Activated CD4-positive, alpha-beta T cell treated with anti-CD3 and anti-CD28 coated beads, Interleukin-2, amount 50 U/mL, for 1 hour (primary cell): ENCODE measurements at places on chromosomes 3 and 15.

DNA sequence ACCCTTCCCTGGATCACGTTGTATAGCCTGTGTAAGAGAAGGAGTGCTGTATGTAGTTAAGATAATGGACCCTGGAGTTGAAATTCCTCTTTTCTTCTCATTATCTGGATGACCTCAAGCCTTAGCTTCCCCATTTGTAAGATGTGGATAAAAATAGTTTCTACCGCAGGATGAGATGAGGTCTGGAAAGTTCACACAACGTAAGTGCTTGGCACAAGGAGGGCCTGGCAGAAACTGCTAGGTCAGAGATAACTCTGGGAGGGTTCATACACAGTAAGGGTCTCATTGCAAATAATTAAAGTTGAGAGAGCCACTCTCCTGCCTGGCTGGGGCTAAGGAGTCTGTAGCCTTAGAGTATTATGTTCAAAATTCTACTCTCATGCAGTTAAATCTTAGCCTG, 214.4 kb downstream of the LRTM1 start:
- no peak for DNase-seq

DNA sequence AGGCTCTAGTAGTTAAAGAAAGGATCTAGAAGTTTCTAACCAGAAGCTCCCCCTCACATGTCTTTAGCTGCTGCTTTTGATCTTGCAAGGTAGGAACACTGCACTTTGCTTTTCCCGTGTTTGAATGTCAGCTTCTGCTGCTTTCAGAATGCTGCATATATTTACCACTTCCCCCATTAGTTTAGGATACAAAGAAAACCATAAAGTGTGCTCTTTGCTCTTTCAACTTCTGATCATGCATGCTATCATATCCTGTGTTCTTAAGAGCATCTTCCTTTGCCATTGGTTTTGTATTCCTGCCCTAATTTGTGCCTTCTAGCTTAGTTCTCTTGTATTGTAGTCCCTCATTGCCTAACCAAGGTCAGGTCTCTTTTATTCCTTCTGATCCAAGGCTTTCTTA, 43.3 kb downstream of the ZNF609 start:
- no peak for DNase-seq

- no peak for DNase-seq
Measured at GRCh38 chr3:115635406-115635805, 12.1 kb downstream of the GAP43 start.

DNA sequence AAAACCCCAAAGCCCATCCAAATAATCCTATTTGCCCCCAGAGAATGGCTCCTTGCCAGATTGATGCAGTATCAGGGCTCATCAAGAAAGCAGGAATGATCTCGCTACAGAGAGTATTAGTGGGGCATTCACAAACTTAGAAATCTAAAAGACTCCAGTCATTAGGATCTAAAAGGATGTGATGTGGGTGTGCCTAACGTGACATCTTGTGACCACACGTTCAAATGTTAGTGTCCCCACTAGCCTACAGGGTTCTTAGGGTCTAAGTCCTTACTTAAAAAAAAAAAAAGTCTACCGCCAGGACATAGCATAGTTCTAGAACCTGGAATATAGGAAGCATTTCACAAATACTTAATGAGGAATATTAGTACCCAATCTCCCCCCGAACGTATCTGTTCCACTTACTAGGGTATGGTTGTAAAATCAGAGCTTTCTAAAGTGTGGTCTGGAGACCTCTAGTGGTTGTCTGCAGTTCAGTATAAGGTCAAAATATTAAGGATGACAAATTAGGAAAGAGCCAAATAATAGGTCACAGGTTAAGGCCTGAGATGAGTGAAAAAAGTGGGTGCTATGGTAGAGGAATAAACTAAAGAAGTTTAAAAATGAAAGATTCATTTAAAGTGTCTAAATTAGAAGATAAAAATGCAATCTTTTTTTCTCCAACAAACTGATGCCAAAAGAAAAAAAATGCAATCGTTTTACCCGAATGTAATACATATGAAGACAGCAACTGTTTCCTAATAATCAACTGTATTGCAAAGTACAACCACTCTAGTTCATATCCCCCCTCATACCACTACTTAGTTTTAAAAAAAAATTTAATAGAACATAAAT, 4.2 kb upstream of the CHRM5 start:
- no peak for DNase-seq

DNA sequence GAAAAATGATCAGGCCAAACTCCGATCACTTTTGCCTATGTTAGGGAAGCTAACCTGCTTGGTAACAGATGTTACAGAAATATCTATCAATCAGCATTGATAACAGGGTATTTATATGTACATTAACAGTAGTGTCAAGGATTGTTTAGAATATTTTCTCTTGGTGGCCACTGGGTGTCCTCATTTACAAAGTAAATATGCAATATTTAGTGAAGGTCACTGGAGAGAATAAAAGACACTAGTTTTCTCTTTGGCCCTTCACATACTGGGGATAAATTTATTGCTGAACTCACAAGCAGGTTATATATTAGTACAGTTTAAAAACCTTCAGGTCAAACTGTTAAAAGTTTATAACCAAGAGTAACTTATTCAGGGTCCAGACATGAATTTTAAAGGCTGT, 69.0 kb downstream of the TIGIT start:
- DNase-seq = no peak

GRCh38 chr3:45548681-45549075, 45.9 kb upstream of the LIMD1 start:
- DNase-seq = no peak

GRCh38 chr3:1404270-1404962, 311.6 kb downstream of the CNTN6 start:
- no peak for DNase-seq

DNA sequence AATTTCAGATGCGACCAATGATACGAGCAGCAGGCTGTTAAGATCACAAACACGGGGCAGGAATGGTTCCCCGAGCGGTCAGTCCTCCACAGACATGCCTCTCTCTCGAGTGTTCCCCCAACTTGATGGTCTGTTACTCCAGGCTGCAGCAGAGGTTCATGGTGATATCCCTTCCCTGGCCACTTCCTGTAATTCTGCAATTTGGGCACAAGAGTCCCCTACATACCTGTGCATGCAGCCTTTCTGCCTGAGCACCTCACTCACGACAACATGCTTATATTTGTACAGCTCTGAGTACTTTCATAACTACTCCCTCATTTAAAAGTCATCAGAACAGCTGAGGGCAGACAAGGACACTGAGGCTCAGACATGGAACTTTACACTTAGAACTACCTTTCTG, 408.1 kb upstream of the NR2F2 start:
- no peak for DNase-seq

- peak; percentile 61 for DNase-seq
Measured at GRCh38 chr3:71444028-71444860, 139.3 kb downstream of the FOXP1 start.

GRCh38 chr15:41331833-41332193, 578 bp downstream of the OIP5 start:
- no peak for DNase-seq

GRCh38 chr3:48591436-48591835, 3.7 kb downstream of the COL7A1 start:
- DNase-seq = no peak

DNA sequence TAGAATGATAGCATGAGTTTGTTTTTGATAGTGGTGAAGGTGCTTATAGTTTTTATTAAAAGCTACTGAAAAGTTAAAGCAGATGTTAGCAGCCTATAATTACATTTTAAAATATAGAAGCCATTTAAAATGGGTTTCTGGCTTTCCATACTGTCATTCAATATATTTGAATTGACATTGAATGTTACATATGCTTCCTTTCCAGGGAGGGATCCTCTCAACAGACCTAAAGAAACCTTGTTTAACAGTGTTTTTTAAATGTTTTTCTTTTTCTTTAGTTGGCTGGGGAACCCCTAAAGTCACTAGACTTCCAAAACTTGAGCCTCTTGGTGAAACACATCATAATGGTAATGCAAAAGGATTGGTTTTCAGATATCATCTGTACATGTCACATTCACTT, 12.2 kb downstream of the DHFR2 start:
- no peak for DNase-seq

GRCh38 chr15:41783296-41783695, 9.0 kb downstream of the MAPKBP1 start:
- DNase-seq = no peak

DNA sequence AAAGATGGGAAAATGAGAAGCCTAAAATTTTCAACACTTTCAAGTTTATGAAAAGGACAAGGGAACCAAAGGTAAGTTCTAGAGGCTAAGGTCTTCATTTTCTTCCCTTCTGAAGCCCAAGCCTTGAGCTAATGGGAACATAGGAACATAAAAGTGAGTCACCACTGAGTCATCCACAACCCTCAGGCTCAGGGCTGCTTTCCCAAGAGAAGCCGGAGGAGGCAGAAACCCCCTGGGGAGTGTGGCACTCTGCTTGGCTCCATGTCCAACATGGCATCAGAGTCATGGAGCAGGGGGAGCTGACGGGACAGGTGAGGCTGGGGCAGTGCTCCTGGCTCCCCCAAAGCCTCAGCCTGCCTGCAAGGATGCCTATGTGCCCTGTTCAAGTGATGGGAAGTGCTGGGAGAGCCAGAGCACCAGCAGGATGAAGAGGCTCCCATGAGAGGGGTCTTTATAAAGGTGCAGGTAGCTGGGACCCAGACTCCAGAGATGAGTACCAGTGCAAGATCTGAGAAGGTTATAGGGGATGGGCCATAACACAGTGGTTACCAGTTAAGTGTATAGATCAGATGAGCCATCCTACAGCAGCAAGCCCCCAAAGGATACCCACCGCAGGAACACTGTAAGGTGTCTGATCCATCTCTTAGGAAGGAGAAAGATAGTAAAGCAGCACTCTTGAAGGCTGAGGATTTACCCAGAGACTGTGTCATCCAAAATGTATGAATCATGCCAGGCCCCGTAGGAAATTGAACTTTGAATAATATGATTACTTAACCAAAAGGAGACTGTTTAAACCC, 31.8 kb upstream of the RYR3 start:
- DNase-seq = no peak

- DNase-seq = no peak
Measured at GRCh38 chr3:4401441-4401840, 65.6 kb downstream of the SUMF1 start.

DNA sequence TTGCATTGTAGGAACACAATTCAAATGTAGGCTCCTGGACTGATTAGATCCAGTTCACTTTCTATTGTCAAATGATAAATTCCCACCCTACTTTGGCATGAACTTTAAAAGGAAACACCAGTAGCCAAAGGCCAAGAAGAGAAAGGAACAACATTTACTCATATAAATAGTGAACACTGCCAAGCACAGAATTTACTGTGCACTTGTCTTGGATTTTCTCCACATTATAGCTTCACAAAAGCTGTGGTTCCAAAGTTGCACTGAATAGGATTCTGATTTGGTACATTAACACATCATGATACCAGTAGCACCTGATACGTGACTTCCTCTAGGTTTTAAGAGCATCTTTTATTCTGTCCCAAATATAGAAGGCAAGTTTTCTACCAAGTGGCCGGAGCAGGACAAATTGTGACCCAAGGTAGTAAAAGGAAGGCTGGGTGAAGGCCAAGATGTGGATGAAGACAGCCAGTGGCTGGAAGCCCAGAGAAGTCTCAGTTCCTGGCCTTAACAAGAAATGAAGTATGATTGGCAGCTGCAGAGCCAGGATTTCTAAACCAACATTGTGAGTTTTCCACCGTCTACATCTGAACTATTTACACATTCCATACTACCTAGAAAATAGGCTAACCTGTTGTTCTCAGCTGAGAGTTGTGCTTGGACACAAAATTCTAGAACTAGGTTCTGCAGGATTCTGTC, 206.7 kb downstream of the THRB start:
- DNase-seq = no peak

DNA sequence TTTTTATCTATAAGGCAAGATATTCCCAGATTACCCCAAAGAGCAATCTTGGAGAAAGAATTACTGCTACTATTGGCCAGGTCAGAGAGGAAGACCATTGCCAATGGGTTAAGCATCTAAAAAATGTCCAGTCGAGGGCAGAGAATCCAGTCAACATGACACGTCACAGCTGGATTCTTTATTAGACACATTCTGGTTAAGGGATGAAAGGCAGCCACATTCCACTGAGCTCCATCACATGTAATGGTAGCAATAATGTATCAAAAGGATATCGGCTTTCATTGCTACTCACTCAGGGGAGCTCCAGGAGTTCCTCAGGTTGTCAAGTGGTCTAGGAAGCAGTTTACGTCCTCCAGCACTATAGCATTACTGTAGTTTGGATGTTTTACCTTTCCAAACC, 421.1 kb downstream of the PLOD2 start:
- no peak for DNase-seq

DNA sequence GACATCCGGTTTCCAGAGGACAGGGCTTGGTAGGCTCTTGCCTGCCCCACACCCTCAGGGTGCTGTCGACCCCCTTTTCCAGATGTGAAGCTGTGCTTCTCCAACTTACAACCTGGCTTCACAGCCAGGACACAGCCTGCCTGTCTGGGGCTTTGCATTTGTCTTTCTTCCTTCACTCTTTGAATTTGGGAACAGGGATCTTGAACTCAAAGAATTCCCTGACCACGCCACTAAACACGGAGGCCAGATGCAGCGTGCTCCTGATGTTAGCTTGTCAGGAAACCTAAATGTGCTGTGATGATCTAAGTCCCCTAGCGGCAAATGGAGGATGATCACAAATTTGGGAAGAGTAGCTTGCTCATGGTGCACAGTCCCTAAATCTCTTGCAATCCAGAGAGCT, 244.8 kb upstream of the RGMA start:
- DNase-seq = no peak

DNA sequence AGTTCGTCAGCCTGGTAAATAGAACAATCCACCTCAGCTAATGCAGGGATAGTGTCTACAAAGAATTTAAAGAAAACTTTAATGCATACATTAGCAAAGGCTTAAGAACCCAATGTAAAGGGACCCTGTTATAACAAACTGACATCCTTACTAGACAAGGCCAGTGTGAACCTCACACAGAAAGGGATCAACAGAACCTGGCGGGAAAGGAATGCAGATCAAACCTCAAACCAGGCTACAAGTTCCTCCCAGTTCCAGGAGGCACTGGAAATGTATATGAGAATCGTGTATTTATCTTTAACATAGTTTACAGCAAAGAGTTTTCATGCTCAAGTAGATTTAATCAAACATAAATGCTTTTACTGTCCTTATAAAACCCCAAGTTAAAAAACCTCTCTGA, 37.6 kb upstream of the ATP11B start:
- DNase-seq = no peak

DNA sequence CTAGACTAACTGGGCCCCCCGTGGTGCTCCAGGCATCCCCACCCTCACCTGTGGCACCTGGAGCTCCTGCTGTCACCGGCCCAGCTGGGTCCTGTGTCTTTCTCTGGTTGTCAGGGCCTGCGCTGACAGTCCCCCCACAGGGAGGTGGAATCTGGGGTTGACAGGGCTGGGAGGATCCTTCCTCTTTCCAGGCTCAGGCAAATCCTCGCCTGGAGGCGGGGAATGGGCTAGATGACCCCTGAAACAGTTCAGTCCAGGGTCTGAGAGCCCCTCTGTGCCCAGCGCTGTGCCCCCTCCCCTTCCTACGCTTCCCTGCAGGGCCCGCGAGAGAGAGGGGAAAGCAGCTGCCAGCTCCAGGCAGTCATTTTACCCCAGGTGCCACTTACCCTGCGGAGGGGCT, 50.1 kb upstream of the MCF2L2 start:
- DNase-seq = no peak
